Stimulated activated naive CD8-positive, alpha-beta T cell treated with anti-CD3 and anti-CD28 coated beads, Interleukin-15, Interleukin-2, amounts not matched to agents 100 U/mL and 50 U/mL, for 24 hours (primary cell): ENCODE measurements at places on chromosomes 4 and X.

DNA sequence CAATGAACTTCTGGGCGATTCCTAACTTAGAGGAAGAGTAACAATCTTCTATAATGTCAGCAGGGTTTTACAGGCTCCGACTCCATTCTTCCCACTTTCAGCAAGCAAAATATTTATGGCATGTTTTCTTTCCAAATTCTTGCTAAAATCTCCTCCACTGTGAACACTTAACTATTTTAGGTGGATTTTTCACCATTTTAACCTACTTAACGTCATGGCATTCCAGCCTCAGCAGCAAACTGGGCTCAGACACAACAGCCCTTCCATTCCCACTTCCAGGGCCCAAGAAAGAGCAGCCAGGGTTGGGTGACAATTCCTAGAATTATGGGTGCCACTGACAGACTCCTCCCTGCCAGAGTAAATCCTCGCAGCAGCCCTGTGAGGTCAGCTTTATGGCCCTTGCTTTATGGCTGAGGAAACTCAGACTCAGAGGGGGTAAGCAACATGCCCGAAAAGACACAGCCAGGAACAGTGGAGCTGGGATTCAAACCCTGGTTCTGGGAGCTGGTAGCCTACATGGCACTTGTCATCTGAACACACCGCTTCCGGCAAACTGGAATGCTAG lies 112.8 kb upstream of the MAP3K15 start:
- DNase-seq = no peak

DNA sequence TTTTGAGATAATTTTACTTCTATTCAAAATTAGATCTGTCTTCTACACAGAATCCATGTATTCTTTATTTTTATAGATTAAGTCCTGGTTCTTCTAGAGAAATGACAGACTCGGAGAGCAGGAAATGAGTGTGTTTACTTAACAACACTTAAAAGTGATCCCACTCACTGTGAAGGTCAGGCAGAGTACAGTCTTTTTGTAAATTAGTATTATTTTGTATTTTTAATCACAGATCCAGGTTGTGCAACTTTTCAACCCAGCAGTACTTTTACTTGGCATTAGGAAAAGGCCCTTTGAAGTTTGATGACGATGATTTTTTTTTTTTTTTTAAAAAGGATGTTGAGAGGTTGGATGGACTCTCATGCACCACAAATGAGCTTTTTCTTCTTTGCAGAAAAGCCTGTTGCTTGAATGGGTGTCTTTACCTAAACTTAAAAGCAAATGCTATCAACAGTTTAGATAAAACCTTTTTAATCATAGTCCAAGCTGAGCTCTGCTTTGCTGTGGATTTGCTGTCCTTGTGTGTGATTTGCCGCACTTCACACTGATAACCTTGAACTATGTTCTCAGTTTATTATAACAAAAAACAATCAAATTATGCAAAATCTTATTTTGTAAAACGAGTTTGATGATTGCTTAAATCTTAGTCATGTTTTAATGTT lies 114.1 kb downstream of the MXRA5 start:
- no peak for DNase-seq

- no peak for DNase-seq
Observed at GRCh38 chr4:134326866-134327265, 125.3 kb upstream of the PABPC4L start.

- DNase-seq = no peak
Observed at GRCh38 chrX:151970027-151970426, 4.4 kb downstream of the GABRE start.

DNA sequence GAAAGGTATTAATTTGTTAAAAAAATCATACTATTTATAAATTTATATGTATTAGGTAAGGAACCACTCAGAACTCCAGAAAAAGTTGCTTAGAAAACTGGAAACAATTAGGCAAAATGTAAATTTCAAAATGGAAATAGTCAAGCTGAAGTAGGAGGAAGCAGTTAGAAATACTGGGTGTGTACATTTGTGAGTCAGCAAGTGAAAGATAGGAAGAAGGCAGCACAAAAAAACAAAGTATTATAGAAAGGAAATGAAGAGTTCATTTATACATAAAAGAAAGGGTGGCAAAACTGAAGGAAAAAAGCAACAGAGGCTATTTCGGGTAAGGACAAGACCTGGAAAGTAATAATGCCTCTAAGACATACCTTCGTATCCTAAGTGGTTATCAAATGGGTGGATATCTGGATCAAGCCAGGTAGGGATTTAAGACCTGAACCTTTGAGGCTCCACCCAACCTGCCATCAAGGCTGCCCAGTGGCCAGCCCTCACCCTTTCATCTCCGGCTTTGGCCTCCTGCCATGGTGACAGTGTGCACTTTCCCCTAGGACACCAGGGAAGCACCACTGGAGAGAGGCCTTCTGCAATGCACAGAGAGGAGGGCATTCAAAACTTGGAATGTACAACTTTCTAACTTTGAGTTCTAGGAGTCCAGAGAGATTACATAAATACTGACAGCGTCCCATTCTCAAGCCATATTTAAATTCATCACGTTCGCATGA lies at the start of gene LRRC66:
LRRC66 (minus strand) TSS at position 428 of the 722 bp plus-strand sequence. CDS start 2,750 bp downstream, outside the sequence.
- DNase-seq = no peak

- DNase-seq = peak; percentile 43
Observed at GRCh38 chrX:13506574-13506973, 62.8 kb upstream of the EGFL6 start.

GRCh38 chr4:78764498-78764961 lies 11.6 kb upstream of the BMP2K start:
- no peak for DNase-seq
